NCI-H2171 (cell line): ENCODE measurements at places on chromosomes 16 and 17.

DNA sequence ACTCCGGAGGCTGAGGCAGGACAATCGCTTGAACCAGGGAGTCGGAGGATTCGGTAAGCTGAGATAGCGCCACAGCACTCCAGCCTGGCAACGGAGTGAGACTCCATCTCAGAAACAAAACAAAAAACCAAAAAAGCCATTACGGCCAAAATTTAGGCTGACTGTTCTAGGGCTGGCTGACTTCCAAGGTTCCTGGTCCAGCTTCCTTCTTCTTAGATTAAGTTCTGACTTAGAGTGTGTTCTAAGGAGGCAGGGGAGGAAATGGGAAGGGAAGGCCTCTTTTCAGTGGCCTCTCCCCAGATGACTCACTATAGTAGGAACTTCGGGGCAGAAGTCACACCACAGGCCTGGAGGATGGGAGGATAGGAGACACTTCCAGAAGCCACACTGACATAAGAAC lies 27.7 kb upstream of the CLEC18B start:
- DNase-seq = no peak

- no peak for DNase-seq
Measured at GRCh38 chr17:78532922-78533640, 44.1 kb downstream of the DNAH17 start.

DNA sequence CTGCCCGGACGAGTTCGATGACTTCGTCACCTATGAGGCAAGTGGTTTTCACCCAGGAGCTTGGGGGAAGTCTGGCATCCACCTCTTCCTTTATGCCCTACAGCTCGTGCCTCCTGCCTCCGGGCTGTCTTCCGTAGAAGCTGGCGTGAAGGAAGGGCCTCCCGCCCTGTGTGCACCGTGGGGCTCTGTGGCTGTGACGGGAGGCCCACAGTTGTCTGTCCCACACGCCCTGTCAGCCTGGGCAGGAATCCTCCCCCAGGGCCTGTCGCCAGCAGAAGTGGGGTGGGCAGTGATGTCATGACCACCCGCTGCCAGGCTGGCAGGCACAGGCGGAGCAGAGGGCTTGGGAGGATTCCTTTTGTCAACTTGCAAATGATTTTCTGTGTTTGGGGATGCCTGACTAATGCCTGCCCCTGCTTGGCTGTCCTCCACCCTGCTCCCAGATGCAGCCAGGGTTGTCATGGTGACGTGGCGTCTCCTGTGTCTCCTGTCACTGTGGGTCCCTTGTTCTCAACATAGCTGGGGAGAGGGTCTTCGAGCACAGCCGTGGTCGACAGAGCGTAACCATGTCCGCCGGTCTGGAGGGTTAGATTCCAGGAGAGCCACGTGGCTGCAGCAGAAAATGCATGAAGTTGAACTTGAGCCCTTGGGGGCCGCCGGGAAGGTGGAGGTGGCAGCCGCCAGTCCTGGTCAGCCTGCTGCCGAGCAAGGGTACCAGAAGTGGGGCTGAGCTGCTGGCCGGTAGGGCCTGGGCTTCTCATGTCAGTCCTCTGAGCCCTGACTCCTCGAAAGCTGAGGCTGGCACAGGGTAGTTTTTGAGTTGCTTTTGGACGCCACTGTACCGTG lies 46.1 kb downstream of the RAB11FIP3 start:
- DNase-seq = no peak

GRCh38 chr17:73061161-73061560 lies 31.3 kb downstream of the SLC39A11 start:
- no peak for DNase-seq

- no peak for DNase-seq
Measured at GRCh38 chr17:47119746-47120520, 69.2 kb downstream of the CDC27 start.

DNA sequence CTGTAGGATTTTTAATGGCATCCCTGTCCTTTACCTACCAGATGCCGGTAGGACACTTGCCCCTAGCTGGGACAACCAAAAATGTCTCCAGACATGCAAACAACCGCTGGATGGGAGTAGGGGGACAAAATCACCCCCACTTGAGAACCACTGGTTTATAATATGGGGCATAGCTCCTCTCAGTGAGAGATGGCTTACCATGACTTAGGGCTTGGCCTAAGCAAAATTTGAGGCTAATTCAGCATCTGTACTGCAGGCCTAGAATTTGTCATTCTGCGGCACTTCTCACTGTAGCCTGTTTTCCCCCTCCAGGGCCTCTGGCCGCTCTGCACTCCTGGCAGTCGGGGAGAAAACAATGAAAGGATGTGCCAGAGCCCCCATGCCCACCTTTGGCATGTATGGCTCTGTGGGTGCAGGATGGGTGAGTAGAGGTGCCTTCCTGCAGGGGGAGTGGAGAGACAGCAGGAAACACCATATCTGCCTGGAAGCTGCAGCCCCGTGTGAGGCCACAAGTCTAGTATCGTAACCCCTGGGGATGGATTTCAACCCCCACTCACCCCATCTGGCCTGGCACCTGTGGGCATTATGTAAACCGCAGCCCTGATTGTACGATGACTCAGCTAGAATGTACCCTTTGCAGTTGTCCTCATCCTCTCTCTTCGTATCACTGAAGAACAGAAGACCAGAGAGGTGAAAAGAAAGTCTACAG lies 268.1 kb downstream of the SOX9 start:
- peak; percentile 73 for DNase-seq

DNA sequence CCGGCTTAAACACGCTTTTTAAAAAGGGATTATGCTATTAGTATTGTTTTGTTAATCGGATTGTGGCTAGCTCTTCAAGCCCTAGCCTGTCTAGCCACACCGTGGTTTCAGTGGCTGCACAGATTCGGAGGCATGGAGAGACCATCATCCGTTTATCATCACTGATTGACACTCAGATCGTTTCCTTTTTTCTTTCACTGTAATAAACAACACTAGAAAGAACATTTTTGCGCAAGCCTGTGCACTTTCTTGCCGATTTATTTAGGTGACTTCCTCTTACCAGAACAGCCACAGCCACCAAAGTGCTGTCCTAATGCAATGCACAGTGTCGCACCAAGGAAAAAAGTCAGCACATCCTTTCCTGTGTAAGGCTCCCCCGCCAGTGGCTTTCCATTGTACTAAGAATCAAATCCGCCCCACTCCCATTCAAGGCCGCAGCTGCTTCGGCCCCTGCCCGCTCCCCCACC lies 78.2 kb downstream of the CRISPLD2 start:
- no peak for DNase-seq

GRCh38 chr17:38721802-38722201 lies 8.3 kb upstream of the CISD3 start:
- DNase-seq = no peak

DNA sequence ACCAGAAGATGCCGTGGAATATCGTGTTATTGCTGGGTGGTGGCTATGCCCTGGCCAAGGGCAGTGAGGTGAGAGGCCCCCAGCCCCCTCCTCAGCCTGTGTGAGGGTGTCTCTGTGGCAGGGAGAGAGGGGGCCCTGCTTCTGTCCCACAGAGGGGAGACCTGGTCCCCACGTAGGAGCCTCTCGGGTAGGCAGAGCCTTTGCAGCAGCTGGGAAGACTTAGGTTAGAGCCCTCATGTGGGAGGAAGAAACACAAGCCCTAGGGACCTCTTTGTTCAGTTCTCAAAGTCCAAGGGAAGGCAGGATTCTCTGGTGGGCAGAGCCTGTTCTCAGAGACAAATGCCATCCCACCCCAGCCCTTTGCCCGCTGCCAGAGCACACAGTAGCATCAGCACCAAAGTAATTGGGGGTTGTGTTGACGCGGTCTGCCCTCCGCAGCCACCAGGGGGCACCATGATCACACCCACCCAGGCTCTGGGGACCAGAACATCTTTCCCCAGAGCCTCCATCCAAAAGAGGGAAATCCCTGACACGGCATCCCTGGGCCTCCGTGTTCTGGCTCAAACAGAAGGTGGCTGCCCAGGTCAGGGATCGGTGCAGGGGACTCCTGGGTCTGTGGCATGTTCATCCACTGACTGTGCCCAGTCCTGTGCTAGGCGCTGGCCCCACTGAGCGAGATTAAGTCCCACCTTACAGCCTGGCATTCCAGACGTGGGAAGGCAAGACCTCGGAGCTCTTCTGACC lies 11.5 kb upstream of the FOXN1 start:
- peak; percentile 66 for DNase-seq
